ENCODE measurements at places on chromosomes 4 and X.

GRCh38 chr4:38177641-38178391 is 217.6 kb downstream of the PTTG2 start:
- DNase-seq = no peak

DNA sequence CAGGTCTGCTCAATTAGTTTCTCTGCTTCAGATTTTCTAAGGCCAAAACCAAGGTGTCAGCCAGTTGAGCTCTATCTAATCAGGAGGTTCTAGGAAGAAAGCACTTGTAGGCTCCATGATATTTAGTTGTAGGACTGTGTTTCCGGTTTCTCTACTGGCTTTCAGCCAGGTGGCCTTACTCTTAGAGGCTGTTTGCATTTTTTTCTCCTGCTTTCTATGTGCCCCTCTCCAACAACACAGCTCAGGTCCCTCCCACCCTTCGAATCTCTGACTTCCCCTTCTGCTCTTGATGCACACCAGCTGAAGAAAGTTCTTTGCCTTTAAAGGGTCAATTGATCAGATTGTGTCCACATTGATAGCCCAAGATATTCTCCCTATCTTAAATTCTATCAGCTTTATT is 245.2 kb downstream of the RAB28 start:
- no peak for DNase-seq

DNA sequence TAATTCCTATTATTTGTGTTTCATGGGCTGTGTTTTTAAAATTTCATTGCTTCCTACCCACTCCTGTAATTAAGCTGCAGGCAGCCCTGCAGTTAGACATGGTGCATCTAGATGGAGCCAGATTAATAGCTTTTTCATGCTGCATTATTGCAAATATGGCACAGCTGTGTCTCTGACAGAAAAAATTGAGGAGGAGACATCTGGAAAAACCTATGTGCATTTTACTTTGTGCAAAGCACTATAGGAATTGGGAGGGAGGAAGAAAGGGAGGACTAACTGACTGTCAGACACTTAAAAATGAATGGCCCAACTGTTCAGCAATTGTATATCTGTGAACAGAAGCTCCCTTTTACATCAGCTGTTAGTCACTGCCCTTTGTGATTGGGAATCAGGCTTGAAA is 8.1 kb upstream of the RPGR start:
- no peak for DNase-seq

- no peak for DNase-seq
Measured at GRCh38 chrX:6446582-6446981, 88.3 kb downstream of the VCX3A start.

- no peak for DNase-seq
Measured at GRCh38 chrX:50045823-50046222, 123.4 kb downstream of the CLCN5 start.

DNA sequence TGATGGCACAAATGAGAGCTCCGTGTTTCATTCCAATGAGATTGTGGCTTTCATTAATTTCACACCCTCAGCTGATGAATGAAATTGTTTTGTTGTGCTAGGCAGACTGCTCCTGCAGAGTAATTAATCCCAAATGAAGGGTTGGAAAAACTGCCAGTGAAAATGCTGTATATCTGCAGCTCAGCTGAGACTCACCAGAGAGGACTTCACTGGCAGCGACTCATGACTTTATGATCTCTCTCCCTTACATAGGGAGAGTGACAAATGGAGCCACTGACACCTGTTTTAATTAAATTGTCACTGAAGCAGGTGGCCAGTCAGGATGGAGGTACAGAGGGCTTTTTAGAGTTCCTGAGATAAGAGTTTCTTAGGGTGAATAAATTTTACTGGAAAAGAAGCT is 24.8 kb downstream of the GRXCR1 start:
- DNase-seq = no peak

- DNase-seq = no peak
Measured at GRCh38 chrX:131317326-131317725, 28.2 kb upstream of the IGSF1 start.

- no peak for DNase-seq
Measured at GRCh38 chr4:76084542-76084941, 10.0 kb downstream of the ART3 start.

DNA sequence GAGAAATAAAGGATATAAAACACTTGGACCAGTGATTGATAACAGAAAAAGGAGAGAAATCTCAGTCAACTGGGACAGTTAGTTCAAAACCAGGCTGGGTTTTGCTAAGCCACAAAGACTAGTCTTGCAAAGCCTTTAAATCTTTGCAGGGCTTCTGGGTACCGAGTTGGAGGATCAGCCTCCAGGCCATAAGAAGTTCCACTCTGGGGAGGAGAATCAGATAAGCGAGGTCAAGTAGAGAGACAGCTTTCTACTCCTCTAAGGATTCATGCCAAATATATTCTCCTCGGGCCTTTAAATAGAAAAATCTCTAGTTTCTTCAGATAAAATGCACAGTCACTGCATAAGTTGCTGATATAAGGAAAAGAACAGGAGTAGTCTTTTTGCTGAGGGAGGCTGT is 92.7 kb downstream of the MFAP3L start:
- DNase-seq = no peak

- no peak for DNase-seq
Measured at GRCh38 chr4:159047478-159048165, 55.3 kb upstream of the RAPGEF2 start.

Measured in stimulated activated CD4-positive, alpha-beta T cell treated with anti-CD3 and anti-CD28 coated beads, TNF-alpha, amount 100 ng/mL, for 1 hour (primary cell).